ENCODE measurements at places on chromosomes 4 and X. TPM values are rescaled to one million over a fixed set of nuclear protein-coding genes. Genes with fewer than 3 reads are reported as not detected.
A peak's percentile ranks its signal among the peaks of the same experiment; 100 is the strongest.

DNA sequence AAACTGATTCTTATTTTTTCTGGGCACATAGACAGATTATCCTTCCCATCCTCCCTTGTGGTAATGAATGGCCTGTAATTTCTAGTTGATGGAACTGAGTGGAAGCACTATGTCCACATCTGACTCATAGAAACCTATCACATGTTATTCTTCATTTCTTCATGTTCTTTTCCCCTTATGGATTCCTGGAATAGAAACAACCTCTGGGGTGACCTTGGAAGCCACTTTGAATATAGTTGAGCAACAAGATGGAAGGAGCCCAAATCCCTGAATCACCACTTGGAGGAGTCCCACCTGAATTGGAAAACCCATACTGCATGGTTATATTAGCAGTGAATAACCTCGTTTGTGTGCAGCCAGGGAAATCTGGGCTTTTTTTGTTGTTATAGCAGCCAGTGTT is 137.8 kb downstream of the MID1IP1 start:
- no peak for DNase-seq

- DNase-seq = no peak
Measured at GRCh38 chr4:12615822-12616221, 868.3 kb downstream of the RAB28 start.

DNA sequence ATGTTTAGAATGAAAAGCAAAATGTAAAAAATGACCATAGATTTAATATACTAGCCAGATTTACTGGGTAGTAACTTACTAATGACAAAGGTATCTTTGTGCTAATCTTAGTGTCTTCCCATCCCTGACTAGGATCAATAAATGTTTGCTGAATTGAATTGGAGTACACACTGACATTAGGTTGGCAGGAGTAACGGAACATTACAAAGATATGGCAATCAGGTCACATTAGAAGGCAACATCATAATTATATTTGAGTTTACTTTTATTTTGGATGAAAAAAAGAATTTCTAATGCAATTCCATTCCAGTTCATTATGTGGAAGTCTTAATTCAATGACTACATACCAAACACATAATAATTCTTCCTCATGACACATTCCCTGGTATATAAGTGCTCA is 77.8 kb downstream of the MID1 start:
- no peak for DNase-seq

DNA sequence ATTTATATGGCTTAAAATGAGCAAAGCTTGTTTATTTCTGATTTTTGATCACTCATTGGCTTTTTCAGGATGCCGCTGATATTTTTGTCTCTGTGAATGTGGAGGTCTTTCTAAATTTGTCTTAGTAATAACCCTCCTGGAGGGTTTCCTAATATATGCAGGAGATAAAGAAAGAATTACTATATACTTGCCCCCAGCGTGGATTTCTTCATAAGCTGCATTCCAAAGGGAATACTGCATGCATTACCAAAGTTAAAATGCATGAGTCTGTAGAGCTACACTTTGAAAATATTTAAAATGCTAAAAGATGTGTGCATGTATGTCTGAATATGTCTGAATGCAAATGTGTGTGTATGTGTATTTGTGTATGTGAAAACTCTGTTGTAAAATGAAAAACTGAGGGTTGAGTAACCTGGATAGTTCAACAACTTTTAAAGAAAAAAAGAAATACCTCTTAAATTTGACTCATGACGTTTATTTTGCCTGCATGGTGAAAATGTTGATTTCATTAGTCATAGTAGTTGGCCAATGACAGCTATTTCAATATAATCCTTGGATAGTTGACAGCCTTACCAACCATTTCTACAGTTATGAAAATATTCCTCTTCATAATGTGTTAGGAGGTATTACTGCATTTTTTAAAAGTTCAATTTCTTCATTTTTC is 113.2 kb upstream of the ZNF827 start:
- no peak for DNase-seq

GRCh38 chr4:140637836-140638235 is 69.1 kb upstream of the UCP1 start:
- DNase-seq = no peak

DNA sequence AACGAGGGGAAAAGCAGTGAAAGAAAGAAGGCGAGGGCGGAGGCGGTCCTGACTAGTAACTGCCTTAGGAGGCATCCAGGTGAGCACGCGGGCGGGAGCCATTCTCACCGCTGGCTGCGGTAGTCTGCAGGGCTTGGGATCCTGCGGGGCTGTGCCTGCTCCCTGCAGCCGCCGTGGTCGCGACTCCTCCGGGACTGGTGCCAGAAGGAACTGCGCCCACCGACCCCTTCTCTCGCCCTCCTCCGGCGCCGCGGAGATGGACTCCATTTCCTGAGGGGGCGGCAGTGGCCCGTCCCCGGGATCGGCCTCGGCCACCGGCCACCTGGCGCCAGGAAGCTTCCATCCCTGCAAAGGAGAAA is 543 bp downstream of the NFXL1 start:
- peak; percentile 78 for DNase-seq

- DNase-seq = no peak
Measured at GRCh38 chrX:22135171-22135711, 103.1 kb downstream of the PHEX start.

DNA sequence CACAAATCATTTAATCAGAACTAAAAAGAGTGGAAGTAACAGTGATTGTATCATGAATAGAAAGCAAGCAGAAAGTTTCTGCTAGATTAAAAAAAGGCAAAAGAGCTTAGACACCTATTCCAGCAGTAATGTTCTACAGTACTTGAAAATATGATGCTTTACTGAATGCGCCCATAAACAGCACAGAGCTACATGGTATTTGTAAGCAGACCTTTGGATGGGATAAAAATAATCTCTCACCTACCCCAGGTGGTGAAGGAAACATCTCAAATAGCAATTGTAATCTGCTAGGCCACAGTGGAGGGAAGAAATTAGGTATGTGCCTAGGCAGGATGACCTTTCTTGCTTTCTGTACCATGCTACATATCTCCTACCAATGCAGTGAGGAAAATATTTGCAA is 280.9 kb upstream of the PRKX start:
- no peak for DNase-seq

- DNase-seq = no peak
Measured at GRCh38 chr4:99389606-99390005, 37.1 kb upstream of the ADH1C start.

The FABP2 gene
- 14.3 TPM for total RNA-seq
